ENCODE measurements at places on chromosomes 7 and 10.

DNA sequence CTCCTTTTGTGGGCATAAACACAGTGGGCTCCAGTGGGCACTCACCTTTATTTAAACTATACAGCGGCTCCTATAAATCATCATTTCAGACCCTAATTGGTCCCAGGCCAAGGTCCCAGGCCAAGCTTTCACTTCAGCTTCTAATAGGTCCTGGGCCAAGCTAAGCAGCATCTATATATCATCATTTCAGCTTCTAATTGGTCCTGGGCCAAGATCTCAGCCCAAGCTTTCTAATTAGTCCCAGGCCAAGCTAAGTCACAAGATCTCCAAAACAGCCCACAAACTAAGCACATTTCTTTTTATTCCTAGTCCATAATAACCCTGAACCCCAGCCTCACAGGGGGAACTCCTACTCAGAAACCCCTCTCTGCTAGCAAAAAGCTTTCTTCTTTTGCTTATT lies 47.1 kb downstream of the ZNF680 start:
- H3K36me3 ChIP-seq, result peaks cover 2% of the 10 kb centered on the region
- H3K4me3 ChIP-seq, result no peak overlapping the region
- DNase-seq, result no peak
- no peaks in the 10 kb centered on the region for H3K4me1 ChIP-seq
- no peak overlapping the region for H3K27ac ChIP-seq
- H3K27me3 ChIP-seq, result no peaks in the 10 kb centered on the region

DNA sequence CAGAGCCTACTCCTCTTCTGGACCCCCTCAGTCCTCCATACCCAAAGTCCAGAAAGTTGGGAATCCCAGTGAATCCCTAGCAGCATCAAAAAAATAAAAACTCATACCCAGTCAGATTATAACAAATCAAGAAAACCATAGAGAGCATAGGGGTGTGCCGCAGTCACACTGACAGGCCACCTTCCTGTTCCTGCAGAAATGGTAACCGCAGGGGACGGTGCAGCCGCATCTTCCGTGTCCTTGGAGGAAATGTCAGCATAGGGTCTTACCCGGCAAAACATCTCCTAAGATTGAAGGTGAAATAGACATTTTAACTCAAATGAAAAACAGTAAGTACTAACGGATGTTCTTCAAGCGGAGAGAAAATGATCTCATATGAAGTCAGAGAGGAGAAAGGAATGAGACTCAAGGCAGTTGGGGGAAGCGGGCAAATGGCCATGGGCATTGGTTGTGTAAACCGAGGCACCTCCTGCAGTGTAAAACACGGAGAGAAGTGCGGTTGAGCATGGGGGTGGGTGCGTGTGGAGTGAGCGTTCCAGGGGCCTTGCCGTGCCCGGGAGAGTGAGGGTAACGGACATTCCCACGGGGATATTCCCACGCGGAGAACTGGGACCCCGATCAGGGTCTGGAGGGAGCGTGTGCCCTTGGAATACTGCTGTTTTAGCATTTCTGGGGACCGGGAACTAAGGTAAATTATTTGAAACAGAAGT lies 110.8 kb downstream of the NKX6-2 start:
- no peak overlapping the region for H3K4me3 ChIP-seq
- DNase-seq, result peak; percentile 1
- H3K36me3 ChIP-seq, result no peaks in the 10 kb centered on the region

- no peak overlapping the region for H3K4me3 ChIP-seq
- H3K27me3 ChIP-seq, result no peaks in the 10 kb centered on the region
- no peaks in the 10 kb centered on the region for H3K36me3 ChIP-seq
- DNase-seq, result no peak
- H3K27ac ChIP-seq, result no peak overlapping the region
Observed at GRCh38 chr10:23146258-23146657, 45.9 kb upstream of the PTF1A start.

- H3K27me3 ChIP-seq, result no peaks in the 10 kb centered on the region
- no peak overlapping the region for H3K27ac ChIP-seq
- H3K4me3 ChIP-seq, result no peak overlapping the region
- no peaks in the 10 kb centered on the region for H3K36me3 ChIP-seq
- DNase-seq, result no peak
Observed at GRCh38 chr7:21066221-21066620, 279.5 kb upstream of the SP8 start.

- H3K27ac ChIP-seq, result no peak overlapping the region
- no peak for DNase-seq
- peaks cover 1% of the 10 kb centered on the region for H3K4me1 ChIP-seq
- H3K27me3 ChIP-seq, result no peaks in the 10 kb centered on the region
- no peak overlapping the region for H3K4me3 ChIP-seq
- H3K36me3 ChIP-seq, result no peaks in the 10 kb centered on the region
Observed at GRCh38 chr10:56856569-56856968, 495.5 kb upstream of the ZWINT start.

DNA sequence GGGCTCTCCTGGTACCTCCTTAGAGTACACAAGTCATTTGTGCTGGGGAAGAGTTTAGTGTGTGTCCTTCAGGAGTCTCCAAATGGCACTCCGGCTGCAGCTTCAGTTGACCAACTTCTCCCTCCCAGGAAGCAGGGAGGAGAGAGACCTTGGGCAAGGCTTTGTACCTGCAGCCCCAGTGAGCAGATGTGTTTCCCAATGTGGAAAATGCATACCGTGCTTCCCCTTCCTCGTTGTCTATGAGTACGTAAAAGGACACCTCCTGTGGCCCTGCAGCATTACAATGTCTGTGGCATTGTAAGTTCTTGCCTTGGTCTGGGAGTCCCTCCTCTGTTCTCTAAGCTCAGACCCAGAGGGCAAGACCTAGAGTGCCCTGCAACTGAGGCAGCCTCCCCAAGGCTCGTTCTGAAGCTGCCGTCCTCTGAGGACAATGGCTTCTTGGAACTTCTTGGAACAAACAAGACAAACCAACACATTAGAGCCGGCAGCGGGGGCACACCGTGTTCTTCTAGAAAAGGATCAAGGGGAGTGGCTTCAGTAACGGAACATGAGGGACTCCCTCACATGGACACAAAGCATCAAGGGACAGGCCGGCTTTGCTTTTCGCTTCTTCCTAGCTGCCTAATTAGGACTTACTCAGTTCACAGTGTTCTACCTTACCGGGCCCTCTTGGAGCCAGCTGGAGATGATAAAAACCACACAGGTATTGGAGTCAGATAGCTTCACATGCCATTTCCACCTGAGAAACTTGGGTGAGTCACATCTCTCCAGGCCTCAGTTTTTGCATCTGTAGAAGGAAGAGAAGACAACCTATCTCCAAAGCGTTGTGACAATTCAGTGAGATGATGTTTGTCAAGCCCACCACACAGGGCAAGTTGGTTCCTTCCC lies 20.9 kb upstream of the PPA1 start:
- H3K27ac ChIP-seq, result no peak overlapping the region
- no peaks in the 10 kb centered on the region for H3K27me3 ChIP-seq
- no peaks in the 10 kb centered on the region for H3K36me3 ChIP-seq
- no peak overlapping the region for H3K4me3 ChIP-seq

GRCh38 chr7:155520114-155520513 lies 26.2 kb downstream of the CNPY1 start:
- peaks cover 100% of the 10 kb centered on the region for H3K27me3 ChIP-seq
- H3K4me1 ChIP-seq, result no peaks in the 10 kb centered on the region
- DNase-seq, result no peak

- H3K27me3 ChIP-seq, result no peaks in the 10 kb centered on the region
- peaks cover 7% of the 10 kb centered on the region for H3K4me1 ChIP-seq
- H3K27ac ChIP-seq, result no peak overlapping the region
Observed at GRCh38 chr7:92641921-92642511, 51.8 kb upstream of the FAM133B start.

GRCh38 chr10:68938117-68938516 lies 17.9 kb upstream of the DDX21 start:
- H3K4me1 ChIP-seq, result no peaks in the 10 kb centered on the region
- DNase-seq, result no peak
- peaks cover 29% of the 10 kb centered on the region for H3K36me3 ChIP-seq
- no peak overlapping the region for H3K27ac ChIP-seq
- H3K4me3 ChIP-seq, result no peak overlapping the region

- H3K4me1 ChIP-seq, result no peaks in the 10 kb centered on the region
- no peak overlapping the region for H3K4me3 ChIP-seq
- DNase-seq, result no peak
- H3K27ac ChIP-seq, result no peak overlapping the region
- H3K36me3 ChIP-seq, result no peaks in the 10 kb centered on the region
Observed at GRCh38 chr10:44411251-44411650, 26.4 kb upstream of the CXCL12 start.

- no peaks in the 10 kb centered on the region for H3K4me1 ChIP-seq
- H3K27ac ChIP-seq, result no peak overlapping the region
- no peaks in the 10 kb centered on the region for H3K27me3 ChIP-seq
- H3K4me3 ChIP-seq, result no peak overlapping the region
- DNase-seq, result no peak
Observed at GRCh38 chr10:58451193-58451889, 61.3 kb upstream of the BICC1 start.

DNA sequence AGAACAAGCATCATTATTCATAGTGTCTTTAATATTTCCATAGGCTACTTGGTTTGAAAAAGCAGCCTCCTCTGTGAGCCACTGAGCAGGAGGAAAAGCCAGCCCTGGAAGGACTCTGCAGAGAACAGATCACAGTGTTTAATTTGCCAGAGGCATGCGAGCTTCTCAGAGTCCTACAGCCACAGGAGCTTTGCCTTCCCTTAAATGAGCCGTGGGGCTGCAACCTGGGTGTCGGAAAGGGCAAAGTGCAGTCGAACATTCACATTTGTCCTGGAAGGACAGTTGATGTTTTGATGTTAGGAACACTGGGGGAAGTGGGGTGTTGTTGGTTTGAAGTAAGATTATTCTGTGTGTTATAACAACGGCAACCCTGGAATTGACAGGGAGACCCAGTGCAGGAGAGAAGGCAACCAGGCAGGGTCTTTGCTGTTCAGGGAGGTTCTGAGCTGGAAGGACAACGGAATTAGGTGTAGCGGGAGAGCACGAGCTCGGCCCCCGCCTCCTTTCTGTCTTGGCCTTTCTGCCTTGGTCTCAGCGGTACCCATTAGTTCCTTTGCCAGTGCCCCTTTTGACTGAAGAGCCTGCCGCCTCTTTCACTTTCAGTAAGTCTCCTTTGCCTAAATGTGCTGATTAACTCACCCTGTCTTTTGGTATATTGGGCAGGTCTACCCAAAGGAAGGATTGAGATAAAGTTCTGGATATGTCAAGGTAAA lies 192.3 kb upstream of the PITRM1 start:
- no peak overlapping the region for H3K4me3 ChIP-seq
- no peaks in the 10 kb centered on the region for H3K27me3 ChIP-seq
- no peaks in the 10 kb centered on the region for H3K36me3 ChIP-seq
- no peak overlapping the region for H3K27ac ChIP-seq
- no peak for DNase-seq

DNA sequence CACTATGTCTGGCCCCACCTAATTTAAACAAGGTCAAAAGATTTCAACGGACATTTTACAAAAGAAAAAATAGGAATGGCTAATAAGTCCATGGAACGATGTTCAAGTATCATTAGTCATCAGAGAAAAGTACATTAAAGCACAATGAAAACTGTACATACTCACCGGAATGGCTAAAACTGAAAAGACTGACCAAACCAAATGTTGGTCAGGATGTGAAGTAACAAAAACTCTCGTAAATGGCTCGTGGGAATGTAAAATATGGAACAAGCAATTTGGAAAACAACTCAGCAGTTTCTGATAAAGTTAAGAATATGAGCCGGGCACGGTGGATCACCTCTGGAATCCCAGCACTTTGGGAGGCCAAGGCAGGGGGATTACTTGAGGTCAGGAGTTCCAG lies 65.7 kb upstream of the PARD3 start:
- no peak overlapping the region for H3K4me3 ChIP-seq
- H3K27me3 ChIP-seq, result no peaks in the 10 kb centered on the region
- H3K36me3 ChIP-seq, result no peaks in the 10 kb centered on the region
- H3K27ac ChIP-seq, result no peak overlapping the region

DNA sequence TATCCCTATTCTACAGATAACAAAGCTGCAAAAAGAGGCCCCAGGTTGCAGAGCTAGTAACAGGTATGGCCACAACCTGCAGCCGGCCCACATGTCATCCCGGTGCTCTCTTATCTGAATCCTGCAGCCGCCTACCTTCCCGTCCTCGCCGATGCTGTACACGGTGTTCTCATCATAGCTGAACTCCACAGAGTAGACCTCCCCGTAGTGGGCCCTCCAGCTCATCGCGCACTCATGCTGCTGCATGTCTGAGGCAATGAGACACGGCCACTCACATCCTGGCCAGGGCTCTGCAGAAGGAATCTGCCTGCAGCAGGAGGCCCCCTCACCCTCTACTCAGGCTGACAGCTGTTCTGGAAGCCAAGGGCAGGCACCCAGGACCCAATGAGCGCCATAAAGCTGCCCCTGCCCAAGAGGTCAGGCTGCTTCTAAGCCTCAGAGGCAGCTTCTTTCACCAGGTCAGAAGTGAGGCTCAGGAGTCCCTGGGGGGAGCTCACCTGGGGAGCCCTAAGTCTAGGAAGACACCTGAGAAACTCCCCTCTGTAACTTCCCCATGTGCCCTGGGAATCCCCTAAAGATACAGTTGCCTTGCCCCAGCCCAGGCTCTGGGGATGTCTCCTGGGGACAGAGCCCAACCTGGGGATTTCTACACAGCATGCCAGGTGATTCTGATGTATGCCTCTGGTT lies 17.9 kb upstream of the CYREN start:
- no peak overlapping the region for H3K4me3 ChIP-seq
- no peaks in the 10 kb centered on the region for H3K36me3 ChIP-seq
- DNase-seq, result no peak
- H3K4me1 ChIP-seq, result no peaks in the 10 kb centered on the region
- H3K27ac ChIP-seq, result no peak overlapping the region

GRCh38 chr10:78570633-78571235 lies 498.0 kb upstream of the ZMIZ1 start:
- DNase-seq, result no peak
- H3K36me3 ChIP-seq, result no peaks in the 10 kb centered on the region
- H3K4me1 ChIP-seq, result peaks cover 14% of the 10 kb centered on the region
- no peak overlapping the region for H3K27ac ChIP-seq
- H3K27me3 ChIP-seq, result no peaks in the 10 kb centered on the region

DNA sequence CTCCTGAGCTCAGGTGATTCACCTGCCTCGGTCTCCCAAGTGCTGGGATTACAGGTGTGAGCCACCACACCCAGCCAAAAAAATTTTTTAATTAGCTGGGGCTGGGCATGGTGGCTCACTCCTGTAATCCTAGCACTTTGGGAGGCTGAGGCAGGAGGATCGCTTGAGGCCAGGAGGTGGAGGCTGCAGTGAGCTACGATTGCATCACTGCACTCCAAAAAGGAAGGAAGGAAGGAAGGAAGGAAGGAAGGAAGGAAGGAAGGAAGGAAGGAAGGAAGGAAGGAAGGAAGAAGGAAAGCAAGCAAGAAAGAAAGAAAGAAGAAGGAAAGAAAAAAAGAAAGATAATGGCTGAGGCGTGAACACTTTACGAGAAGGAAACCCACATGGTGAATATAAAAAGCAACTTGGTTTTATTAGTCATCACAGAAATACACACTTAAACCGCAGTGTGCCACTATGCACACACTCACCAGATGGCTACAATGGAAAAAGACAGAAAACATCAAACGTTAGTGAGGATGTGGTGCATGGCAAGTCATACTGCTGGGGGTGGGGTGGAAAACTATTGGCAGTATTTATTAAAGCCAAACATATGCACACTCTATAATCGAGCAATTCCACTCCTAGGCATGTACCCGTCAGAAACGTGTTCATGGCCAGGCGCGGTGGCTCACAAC lies 4.4 kb upstream of the CCL26 start:
- no peak for DNase-seq
- no peaks in the 10 kb centered on the region for H3K27me3 ChIP-seq
- no peak overlapping the region for H3K4me3 ChIP-seq

- H3K4me3 ChIP-seq, result no peak overlapping the region
- H3K4me1 ChIP-seq, result peaks cover 8% of the 10 kb centered on the region
- no peaks in the 10 kb centered on the region for H3K36me3 ChIP-seq
Observed at GRCh38 chr10:68155615-68156210, 46.4 kb downstream of the MYPN start.

All from neural progenitor cell (in vitro differentiated cells).